NCI-H1694 treated with DMSO at 0.1 percent for 48 hours (cell line): ENCODE measurements at places on chromosomes 3 and 15.

- no peak for DNase-seq
Observed at GRCh38 chr3:106628407-106628806, 748.8 kb upstream of the CCDC54 start.

DNA sequence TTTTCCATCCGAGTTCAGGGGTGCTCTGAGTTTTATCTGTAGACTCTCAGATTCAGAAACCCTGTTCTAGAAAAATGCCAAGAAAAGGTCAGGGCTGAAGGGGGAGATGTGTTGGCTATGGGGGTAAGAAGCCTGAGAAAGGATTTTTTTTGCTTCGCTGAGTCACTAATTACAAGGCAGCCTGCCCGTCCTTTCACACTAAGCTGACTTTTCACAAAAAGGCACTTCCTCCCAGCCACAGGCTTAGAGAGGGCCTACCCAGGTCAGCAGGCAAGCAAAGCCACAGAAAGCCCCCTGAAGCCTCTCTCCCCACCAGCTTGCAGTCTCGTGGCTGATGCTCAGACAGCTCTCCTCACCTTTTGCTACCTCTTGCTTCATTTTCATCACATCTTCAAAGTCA is 192.6 kb upstream of the PRICKLE2 start:
- DNase-seq = no peak

GRCh38 chr3:122800031-122800430 is 5.2 kb downstream of the SLC49A4 start:
- DNase-seq = no peak

GRCh38 chr3:12483872-12484197 is 445 bp upstream of the TSEN2 start:
- DNase-seq = no peak

GRCh38 chr3:66592016-66592761 is 91.4 kb upstream of the LRIG1 start:
- DNase-seq = no peak

DNA sequence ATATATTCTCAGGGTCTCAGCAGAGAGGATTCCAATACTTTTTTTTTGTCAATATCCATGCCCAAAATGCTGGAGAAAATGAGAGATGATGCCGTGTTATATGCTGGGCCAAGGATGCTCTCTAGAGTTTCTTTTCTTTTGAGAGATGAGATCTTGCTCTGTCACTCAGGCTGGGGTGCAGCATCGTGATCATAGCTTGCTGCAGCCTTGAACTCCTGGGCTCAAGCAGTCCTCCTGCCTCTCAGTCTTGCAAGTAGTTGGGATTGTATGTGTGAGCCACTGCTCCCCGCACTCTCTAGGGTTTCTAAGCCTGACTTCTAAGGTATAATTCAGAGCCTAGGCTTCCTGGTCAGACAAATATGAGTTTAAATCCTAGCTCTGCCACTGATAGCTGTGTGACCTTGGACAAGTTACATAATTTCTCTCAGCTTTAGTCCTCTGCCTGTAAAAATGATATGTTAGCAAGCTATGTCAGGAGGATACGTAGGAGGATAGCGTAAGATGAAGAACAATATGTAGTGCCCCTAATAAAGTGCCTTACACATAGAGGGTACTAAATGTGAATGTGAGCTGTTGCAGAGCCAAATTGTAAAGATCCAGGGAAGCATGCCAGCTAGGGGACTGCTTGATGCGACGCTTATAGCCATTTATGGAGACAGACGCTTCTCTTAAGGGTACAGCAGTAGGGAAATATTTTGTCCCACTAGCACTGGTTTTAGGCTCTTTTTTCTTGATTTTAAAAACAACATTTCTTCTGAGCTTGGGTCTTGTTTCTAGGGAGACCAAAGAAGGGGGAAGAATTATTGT is 7.4 kb downstream of the STARD9 start:
- no peak for DNase-seq

GRCh38 chr3:42653560-42654330 is at the start of gene ZBTB47:
Gene ZBTB47, plus strand, starts transcription at chr3:42653697. Its CDS starts 4,659 bp downstream, at chr3:42658356.
- no peak for DNase-seq

DNA sequence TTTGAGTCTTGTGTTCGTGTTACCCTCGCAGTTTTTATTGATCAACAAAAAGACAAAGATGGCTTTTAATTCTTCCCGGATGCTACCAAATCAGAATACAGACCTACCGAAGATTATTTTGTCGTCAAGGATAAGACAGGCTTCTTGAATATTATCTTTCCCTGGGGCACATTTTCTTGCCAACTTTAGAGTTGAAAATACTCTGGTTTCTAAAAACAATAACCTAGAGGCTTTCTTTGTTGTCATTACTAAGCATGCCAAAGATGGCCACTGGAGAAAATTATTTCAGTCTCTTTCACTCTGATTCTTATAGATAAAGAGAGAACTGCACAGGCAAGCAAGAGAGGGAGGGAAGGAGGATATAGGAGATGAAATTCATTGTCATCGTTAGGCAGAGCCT is 33.9 kb downstream of the OXNAD1 start:
- DNase-seq = no peak

DNA sequence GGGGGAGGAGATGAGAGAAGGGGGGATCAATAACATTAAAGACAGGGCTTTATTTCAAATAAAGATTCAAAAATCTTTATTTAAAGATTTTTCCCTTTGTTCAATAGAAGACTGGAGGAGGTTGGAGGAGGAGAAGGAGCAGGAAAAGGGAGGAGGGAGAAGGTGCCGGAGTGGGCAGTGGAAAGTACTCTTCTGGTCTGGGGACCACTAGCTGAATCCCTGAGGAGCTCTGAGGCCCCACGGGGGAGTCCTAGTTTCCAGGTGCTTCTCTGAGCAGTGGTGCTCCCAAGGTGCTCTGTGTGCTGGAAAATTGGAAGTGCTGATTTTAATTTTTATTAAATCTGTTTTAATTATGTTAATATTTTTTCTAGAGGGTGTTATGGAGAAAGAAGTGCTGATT is 19.4 kb upstream of the SEMA4B start:
- DNase-seq = no peak

GRCh38 chr3:128006061-128007032 is 45.9 kb upstream of the SEC61A1 start:
- DNase-seq = no peak

DNA sequence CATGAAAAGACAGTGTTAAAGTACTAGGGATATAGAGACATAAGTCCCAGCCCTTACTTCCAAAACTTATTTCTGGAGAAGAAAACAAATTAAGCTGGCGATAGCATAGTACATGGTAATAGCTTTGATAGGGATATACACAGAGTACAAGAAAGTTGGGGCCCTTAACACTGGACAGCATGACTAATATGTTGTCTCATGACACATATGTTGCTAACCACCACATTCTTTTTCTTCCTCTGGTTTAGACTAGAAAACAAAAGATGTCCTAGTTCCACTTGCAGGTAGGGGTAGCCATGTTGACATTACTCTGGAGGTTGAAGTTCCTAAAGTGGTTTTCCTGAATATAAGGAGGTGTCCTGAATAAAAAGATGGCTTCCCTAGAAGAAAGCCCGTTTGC is 75.3 kb downstream of the RFX7 start:
- DNase-seq = no peak

DNA sequence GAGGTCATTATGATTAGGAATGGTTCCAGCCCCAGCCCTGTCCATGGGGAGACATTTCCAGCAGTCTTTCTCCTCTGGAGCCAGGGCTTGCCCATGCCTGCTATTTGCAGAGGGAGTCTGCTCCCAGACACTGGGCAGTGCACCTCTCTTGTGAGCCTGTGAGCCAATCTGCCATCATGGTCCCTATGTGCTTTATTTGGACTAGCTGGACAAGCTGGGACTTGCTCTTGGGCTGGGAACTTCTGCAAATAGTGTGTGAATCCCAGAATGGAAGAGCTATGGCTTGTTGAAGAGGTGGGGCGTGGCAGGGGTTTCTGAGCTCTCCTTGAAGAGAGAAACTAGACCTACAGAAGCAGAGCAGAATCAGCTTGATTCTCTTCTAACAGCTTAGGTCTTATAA is 53.7 kb upstream of the KY start:
- DNase-seq = no peak

DNA sequence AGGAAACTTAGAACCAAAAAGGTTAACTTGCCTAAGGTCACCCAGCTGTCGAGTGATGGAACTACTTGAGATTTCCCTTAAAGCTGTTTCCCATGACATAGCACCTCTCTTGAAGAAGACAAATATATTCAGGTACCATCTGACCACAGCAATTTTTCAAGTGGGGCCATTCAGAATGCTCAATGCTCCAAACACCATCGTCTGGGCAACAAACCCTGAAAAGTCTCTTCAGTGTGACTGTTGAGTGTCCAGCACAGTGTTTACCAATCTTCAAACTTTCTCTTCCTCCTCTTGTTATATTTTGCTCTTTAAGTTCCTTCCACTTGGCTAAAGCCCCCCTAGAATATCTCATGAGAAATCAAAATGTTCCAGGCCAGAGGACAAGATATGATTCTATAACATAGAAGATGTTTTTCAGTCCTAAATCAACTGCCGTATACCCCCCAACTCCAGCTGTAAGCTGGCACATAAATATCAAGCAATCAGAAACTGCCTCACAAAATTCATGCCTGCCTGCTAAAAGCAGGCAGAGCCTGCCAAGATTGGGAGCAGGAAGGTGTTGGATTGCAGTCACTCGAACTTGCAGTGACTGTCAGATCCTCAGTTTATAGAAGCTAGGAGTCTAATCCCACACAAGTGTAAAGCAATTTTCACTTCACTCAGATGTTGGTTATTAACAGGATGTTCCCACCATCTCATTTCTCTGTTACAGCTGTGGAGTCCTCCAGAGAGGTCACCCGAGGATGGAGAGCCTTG is 230.5 kb upstream of the MRPL3 start:
- no peak for DNase-seq
